ENCODE measurements at places on chromosomes 5 and 9.

GRCh38 chr9:14326264-14326826 lies 12.4 kb upstream of the NFIB start:
- H3K27me3 ChIP-seq, result no peaks in the 10 kb centered on the region
- peaks cover 15% of the 10 kb centered on the region for H3K4me1 ChIP-seq
- H3K36me3 ChIP-seq, result no peaks in the 10 kb centered on the region
- H3K4me3 ChIP-seq, result no peak overlapping the region
- no peak for DNase-seq
- no peak overlapping the region for H3K27ac ChIP-seq

DNA sequence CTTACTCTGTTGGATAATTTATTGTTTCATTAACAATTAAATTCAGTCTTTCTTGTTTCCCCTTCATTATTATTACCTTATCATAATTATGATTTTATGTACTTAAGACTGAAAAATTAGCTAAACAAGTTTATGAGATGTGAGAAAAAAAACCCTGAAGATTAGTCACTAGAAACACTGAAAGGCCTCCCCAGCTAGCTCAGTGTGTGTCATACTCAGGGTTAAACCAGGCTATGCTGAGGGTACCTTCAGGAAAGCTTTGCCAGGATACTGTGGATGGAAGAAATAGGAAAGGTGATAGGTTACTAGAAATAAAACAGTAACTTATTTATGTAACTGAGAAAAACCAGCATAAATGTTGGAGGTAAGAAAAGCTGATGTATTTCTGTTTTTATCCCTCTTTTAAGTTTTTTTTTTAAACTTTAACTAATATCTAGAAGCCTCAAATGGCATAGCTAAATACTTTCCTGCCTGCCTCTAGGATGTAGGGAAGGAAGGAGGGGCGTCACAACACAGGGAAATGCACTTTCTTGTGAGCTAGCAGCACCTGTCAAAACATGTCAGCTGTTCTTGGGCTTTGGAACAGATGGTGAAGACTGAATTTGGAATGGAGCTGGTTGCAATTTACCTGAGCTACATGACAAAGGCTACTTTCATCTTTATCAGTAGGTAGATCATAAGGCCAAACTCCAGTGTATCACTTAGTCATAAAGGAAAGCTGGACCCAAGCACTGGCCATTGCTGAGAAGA lies 24.2 kb downstream of the NMRK1 start:
- H3K4me1 ChIP-seq, result peaks cover 9% of the 10 kb centered on the region
- no peak overlapping the region for H3K27ac ChIP-seq
- H3K4me3 ChIP-seq, result no peak overlapping the region
- H3K27me3 ChIP-seq, result no peaks in the 10 kb centered on the region

GRCh38 chr9:136645352-136645902 lies 17.3 kb upstream of the EGFL7 start:
- H3K27ac ChIP-seq, result peak overlapping the region; percentile 70
- DNase-seq, result no peak
- H3K4me3 ChIP-seq, result no peak overlapping the region
- no peaks in the 10 kb centered on the region for H3K36me3 ChIP-seq
- peaks cover 3% of the 10 kb centered on the region for H3K27me3 ChIP-seq

DNA sequence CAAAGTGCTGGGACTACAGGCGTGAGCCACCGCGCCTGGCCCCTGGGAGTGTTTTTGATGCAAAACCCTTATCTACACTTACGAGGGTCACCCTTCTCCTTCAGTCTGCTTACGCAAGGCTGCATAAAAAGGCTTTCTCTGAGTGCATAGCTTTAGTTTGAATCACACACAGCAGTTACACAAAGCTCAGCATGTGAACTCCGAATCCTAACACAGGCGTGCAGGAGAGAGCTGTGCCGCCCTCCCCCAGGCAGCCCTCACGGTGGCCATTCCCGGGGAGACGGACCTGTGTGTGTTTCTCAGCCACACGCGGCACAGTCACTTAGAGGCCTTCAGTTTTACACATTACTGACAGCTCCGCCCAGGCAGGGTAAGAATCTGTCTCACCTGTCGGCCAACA lies 26.7 kb downstream of the EXD3 start:
- no peak overlapping the region for H3K4me3 ChIP-seq
- no peaks in the 10 kb centered on the region for H3K27me3 ChIP-seq
- H3K36me3 ChIP-seq, result peaks cover 39% of the 10 kb centered on the region
- no peaks in the 10 kb centered on the region for H3K4me1 ChIP-seq
- H3K27ac ChIP-seq, result no peak overlapping the region

DNA sequence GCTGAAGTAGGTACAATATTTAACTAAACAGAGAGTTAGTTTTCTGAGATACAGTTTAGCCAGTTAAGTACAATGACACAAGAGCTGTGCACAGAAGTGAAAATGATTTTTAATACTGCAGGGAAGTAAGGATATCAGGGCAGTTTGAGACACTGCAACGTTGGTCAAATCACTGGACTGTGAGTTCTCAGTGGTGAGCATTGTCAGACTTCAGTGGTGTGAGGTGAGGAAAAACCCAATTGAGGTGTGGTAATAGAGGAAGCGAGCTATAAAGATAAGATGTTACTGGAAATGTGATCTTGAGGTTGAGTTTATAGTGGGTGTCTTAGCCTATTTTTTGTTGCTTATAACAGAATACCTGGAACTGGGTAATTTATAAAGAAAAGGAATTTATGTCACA lies 12.8 kb upstream of the FBXL7 start:
- H3K27me3 ChIP-seq, result no peaks in the 10 kb centered on the region
- DNase-seq, result no peak
- H3K4me3 ChIP-seq, result no peak overlapping the region
- no peak overlapping the region for H3K27ac ChIP-seq
- H3K36me3 ChIP-seq, result no peaks in the 10 kb centered on the region

DNA sequence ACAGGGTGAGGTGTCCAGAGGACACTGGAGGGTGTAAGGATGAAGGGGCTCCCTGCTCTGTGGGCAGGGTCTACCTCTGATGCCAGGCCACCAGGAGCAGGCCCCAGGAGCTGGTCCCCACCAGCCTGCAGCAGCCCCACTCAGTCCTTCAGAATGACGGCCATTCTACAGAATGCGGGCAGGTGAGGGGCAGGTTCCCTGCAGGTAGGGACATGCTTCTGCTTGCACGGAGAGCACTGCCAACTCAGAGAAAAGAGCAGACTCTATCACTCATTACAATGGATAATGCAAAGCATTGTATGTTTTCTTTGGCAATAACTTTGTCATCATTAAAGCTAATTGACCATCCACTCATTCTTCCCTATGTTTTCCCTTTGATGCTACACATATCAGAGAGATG lies 39.0 kb downstream of the DDX31 start:
- peaks cover 62% of the 10 kb centered on the region for H3K36me3 ChIP-seq
- DNase-seq, result no peak
- H3K27ac ChIP-seq, result no peak overlapping the region
- no peaks in the 10 kb centered on the region for H3K4me1 ChIP-seq

DNA sequence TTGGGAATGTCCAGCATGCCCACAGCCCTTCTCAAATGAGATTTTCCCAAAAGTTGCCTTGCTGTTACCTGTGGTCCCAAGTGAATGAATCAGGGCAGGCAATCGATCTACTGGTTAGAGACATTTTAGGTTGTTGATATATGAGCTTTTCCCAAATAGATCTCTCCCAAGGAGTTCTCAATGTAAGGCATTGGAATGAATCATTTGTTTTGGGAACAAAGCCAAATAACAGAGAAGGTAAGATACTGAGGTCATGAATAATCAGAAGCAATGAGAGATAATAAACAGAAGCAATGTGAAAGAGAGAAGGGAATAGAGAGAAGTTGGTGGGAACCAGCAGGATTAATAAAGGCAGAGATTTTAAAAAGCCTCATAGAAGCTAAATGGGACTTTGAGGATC lies 93.6 kb upstream of the FER start:
- H3K27ac ChIP-seq, result no peak overlapping the region
- H3K4me3 ChIP-seq, result no peak overlapping the region
- DNase-seq, result no peak
- H3K36me3 ChIP-seq, result no peaks in the 10 kb centered on the region

- H3K36me3 ChIP-seq, result no peaks in the 10 kb centered on the region
- H3K27me3 ChIP-seq, result no peaks in the 10 kb centered on the region
- no peak for DNase-seq
- H3K4me3 ChIP-seq, result no peak overlapping the region
- H3K4me1 ChIP-seq, result no peaks in the 10 kb centered on the region
Measured at GRCh38 chr5:155274484-155274883, 260.9 kb downstream of the KIF4B start.

DNA sequence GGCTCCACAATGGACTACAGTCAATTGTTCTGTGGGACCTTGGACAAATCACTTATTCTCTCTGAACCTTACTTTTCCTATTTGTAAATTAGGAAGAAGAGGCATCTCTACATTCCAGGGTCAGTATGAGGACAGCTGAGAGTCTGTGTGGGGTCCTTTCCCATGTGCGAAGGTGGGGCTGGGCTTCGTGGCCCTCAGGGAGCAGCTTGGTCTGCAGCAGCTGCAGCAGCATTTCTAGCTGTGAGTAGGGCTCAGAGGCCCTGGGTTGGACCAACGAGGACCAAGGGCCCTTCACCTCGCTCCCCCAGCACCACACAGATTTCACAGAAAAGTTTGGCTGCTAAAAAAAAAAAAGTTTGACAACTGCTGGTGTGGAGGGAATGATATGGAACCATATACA lies 9.4 kb upstream of the DDX41 start:
- no peaks in the 10 kb centered on the region for H3K4me1 ChIP-seq
- no peak overlapping the region for H3K27ac ChIP-seq
- H3K36me3 ChIP-seq, result peaks cover 100% of the 10 kb centered on the region
- no peak for DNase-seq
- H3K27me3 ChIP-seq, result no peaks in the 10 kb centered on the region
- no peak overlapping the region for H3K4me3 ChIP-seq

- no peak for DNase-seq
- H3K27ac ChIP-seq, result no peak overlapping the region
- H3K36me3 ChIP-seq, result peaks cover 12% of the 10 kb centered on the region
- H3K4me1 ChIP-seq, result no peaks in the 10 kb centered on the region
- H3K27me3 ChIP-seq, result no peaks in the 10 kb centered on the region
Measured at GRCh38 chr9:13209498-13209897, 70.0 kb downstream of the MPDZ start.

GRCh38 chr5:23450187-23450586 lies 57.2 kb upstream of the PRDM9 start:
- H3K27me3 ChIP-seq, result no peaks in the 10 kb centered on the region
- H3K4me3 ChIP-seq, result no peak overlapping the region
- H3K27ac ChIP-seq, result no peak overlapping the region

- H3K27me3 ChIP-seq, result no peaks in the 10 kb centered on the region
- H3K36me3 ChIP-seq, result no peaks in the 10 kb centered on the region
- H3K4me1 ChIP-seq, result peaks cover 29% of the 10 kb centered on the region
- H3K4me3 ChIP-seq, result no peak overlapping the region
Measured at GRCh38 chr5:72510610-72511181, 3.5 kb upstream of the ZNF366 start.

DNA sequence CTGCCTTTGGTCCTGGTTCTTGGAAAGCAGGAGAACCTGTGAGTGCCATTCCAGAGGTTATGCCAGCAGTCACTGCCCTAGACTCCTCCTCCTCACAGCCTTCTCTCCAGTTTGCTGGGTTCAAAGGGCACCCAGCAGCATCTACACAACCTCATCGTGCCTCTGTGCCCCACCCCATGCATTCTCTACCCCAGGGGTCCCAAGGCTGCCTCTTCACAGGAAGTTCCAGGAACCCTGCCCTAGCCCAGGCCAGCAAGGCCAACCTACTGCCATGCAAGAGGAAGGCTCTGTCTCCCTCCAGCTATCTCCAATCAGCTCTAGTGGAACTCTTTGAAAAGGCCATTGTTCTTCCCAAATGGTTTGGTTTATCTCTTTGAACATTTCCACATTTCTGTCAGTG lies 21.2 kb downstream of the ENC1 start:
- no peaks in the 10 kb centered on the region for H3K27me3 ChIP-seq
- H3K36me3 ChIP-seq, result no peaks in the 10 kb centered on the region
- no peak for DNase-seq
- no peak overlapping the region for H3K4me3 ChIP-seq

GRCh38 chr5:147046894-147047293 lies 168.3 kb upstream of the PPP2R2B start:
- H3K27me3 ChIP-seq, result no peaks in the 10 kb centered on the region
- no peak for DNase-seq
- no peak overlapping the region for H3K4me3 ChIP-seq
- H3K4me1 ChIP-seq, result no peaks in the 10 kb centered on the region
- H3K27ac ChIP-seq, result no peak overlapping the region

- H3K4me3 ChIP-seq, result no peak overlapping the region
- H3K36me3 ChIP-seq, result no peaks in the 10 kb centered on the region
- no peaks in the 10 kb centered on the region for H3K27me3 ChIP-seq
- DNase-seq, result no peak
- H3K27ac ChIP-seq, result peak overlapping the region; percentile 11
Measured at GRCh38 chr5:128007939-128008338, 75.6 kb upstream of the SLC12A2 start.

GRCh38 chr9:134123764-134124128 lies 12.1 kb upstream of the WDR5 start:
- no peak overlapping the region for H3K4me3 ChIP-seq
- no peaks in the 10 kb centered on the region for H3K27me3 ChIP-seq
- no peak overlapping the region for H3K27ac ChIP-seq
- H3K36me3 ChIP-seq, result no peaks in the 10 kb centered on the region

DNA sequence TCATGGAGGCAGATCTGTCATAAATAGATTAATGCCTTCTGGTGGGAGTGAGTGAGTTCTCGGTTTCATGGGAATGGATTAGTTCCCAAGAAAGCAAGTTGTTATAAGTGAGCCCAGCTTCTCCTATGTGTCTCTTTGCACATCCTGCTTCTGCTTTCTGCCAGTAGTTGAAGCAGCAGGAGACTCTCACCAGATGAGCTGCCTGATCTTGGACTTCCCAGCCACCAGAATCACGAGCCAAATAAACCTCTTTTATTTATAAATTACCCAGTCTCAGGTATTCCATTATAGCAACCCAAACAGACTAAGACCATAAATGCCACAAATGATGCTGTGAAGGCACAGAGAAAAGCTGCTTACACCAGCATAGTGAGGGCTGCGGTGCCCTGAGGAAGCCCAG lies 28.9 kb downstream of the BHMT start:
- no peaks in the 10 kb centered on the region for H3K36me3 ChIP-seq
- H3K4me1 ChIP-seq, result no peaks in the 10 kb centered on the region
- no peak for DNase-seq
- H3K4me3 ChIP-seq, result no peak overlapping the region

All from stomach (tissue), 19 donors.